ENCODE measurements at places on chromosomes 6 and 20.

DNA sequence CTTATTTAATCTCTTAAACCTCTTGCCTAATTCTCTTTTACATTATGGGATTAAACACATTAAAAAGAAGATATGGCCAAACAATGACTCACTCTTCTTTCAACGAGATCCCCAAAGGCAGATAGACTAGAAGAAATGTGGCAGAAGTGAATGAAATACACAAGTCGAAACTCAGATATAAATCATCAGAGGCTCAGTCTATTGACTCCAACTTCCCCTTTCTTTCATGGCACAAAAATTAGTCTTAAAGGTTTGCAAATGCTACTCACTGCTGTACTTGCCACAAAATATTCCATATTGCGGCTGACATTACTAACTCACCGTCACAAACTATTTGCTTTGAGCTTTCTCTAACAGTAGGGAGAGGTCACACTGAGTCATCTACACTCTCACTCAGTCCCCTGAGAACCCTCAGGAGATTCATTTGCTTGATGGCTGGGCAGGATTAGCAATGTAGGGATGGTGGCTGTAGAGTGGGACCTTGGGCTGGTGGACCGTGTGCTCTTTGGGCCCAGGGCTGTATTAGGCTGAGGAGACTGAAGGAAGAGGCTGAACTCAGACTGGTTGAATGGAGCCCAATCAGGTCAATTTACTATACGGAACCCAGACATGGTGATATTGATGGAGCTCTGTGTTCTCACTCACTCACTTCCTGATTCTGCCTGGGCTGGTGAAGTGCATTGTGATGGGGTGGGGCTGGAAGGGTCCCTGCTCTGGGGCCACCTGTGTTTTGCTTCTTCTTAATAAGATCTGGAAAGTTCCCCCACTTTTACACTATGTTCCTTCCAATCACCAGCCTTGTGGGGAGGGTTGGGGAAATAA lies 42.8 kb upstream of the UBR2 start:
- DNase-seq = peak; percentile 80

GRCh38 chr6:42962502-42963178 lies 2.1 kb downstream of the GNMT start:
- DNase-seq = no peak

- DNase-seq = no peak
These were observed 5.4 kb upstream of the MYMX start for GRCh38 chr6:44211284-44211683.

- no peak for DNase-seq
These were observed 624.8 kb upstream of the PTCHD4 start for GRCh38 chr6:48735846-48736245.

DNA sequence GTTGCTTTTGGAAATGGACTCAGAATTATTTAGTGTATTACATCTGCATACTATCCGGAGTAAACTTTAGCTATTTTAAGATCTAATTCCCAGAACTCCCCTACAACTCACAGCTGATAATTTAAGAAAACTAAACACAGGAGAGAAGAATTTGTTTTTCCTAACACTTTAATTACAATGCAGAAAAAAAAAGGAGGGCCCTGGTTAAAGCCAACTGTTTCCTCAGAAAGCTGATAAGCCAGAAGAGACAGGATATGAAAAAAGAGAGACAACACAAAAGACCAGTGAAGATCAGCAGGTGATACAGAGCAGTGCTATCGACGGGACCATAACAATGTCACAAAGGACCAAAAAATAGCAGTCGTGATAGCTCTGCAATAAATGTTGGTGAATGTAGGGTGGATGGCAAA lies 5.8 kb downstream of the IFNGR1 start:
- no peak for DNase-seq

DNA sequence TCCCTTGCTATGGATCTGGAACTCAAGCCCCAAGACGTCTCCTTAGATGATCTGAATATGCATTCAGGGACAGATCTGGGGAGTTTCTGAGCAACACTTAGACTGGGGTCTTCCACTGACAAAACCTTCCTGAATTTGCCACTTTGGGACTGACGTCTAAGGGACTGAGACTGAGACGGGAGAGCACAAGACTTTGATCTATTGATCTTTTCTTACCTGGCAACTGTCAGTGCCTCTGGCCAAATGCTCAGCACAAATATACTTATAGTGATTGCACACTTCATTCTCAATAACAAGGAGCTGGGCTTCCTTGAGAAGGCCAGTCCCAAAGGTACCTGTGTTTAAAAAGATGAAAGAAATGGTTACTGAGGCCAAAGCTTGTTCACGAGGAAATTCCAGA lies 131.8 kb downstream of the LPA start:
- DNase-seq = no peak

DNA sequence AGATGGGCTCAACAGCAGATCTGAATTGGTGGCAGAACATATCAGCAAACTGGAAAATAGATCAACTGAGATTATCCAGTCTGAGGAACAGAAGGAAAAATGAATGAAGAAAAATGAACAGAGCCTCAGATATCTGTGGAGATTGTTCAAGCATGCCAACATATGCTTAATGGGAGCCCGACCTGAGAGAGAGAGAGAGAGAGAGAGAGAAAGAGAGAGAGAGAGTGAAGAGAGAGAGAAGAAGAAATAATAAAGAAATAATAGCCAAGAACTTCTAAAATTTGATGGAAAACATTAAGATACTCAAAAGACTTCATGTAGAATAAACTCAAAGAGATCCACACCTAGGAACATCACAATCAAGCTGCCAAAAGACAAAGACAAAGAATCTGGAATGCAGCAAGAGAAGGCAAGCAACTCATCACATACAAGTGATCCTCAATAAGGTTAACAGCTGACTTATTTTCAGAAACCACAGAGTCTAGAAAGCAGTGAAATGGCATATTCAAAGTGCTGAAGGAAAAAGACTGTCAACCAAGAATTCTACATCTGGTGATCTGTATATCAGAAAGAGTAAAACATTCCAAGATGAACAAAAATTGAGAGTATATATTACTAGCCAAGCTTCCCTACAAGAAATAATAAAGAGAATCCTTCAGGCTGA lies 97.2 kb downstream of the MYLK4 start:
- no peak for DNase-seq
